SJSA1 (cell line): ENCODE measurements at places on chromosomes 6 and 20. TPM values are rescaled to one million over a fixed set of nuclear protein-coding genes. Genes with fewer than 3 reads are reported as not detected.

GRCh38 chr6:107585815-107586435 is 96.0 kb downstream of the SOBP start:
- no peak overlapping the region for H3K27ac ChIP-seq
- no peaks in the 10 kb centered on the region for H3K36me3 ChIP-seq
- no peak overlapping the region for H3K4me3 ChIP-seq
- H3K4me1 ChIP-seq, result no peaks in the 10 kb centered on the region
- H3K27me3 ChIP-seq, result no peaks in the 10 kb centered on the region
- DNase-seq, result no peak

DNA sequence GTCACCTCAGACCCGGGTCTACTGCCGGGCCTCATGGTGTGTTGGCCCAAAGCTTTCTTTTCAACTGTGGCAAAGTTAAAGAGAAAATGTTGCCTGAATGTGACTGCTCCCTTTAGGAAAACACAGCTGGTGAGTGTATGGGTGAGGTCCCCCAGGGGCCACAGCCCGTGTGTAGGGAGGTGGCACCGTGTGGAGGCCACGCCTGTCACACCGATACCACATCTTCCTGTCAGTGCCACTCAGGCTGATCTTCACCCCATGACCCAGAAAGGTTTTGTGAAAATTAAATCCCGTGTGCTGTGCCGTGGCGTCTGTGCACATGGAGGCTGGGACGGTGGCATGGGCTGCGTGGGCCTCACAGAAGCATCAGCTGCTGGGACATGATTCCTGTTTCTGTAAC is 10.7 kb upstream of the ADRM1 start:
- H3K4me3 ChIP-seq, result no peak overlapping the region
- H3K27ac ChIP-seq, result no peak overlapping the region
- DNase-seq, result no peak

SIGLEC1 gene
- total RNA-seq, result not detected in 2 replicates

- peaks cover 3% of the 10 kb centered on the region; the same call in 1 of the 2 replicates for H3K27me3 ChIP-seq
- H3K36me3 ChIP-seq, result no peaks in the 10 kb centered on the region
- no peak overlapping the region for H3K27ac ChIP-seq
- DNase-seq, result no peak
- H3K4me1 ChIP-seq, result no peaks in the 10 kb centered on the region
Observed at GRCh38 chr20:4840801-4841200, 119.1 kb downstream of the PRND start.

GRCh38 chr6:139490482-139490881 is 116.0 kb upstream of the CITED2 start:
- DNase-seq, result no peak
- H3K4me1 ChIP-seq, result no peaks in the 10 kb centered on the region
- H3K4me3 ChIP-seq, result no peak overlapping the region

- peaks cover 73% of the 10 kb centered on the region for H3K36me3 ChIP-seq
- DNase-seq, result no peak
- H3K27me3 ChIP-seq, result no peaks in the 10 kb centered on the region
- H3K4me3 ChIP-seq, result no peak overlapping the region
Observed at GRCh38 chr20:21509597-21510371, 4.1 kb downstream of the NKX2-2 start.

DNA sequence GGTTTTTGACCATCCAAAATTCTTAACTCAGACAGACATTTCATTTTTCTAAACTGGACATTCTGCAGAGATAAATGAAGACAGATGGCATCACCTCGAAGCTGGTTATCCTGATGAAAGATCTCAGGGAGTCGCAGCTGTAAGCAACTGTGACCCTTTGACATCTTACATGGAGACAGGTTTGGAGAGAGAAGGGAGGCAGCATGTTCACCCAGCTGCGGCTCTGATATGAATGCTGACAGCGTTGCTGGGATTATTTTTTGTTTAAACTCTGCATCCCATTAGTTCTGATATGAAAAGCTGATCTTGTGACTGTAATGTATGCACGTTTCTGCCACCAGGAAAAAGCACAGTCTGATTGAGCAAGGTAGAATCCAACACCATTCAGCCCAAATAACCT is 89.4 kb downstream of the C6orf118 start:
- peaks cover 13% of the 10 kb centered on the region for H3K4me1 ChIP-seq
- no peak for DNase-seq

DNA sequence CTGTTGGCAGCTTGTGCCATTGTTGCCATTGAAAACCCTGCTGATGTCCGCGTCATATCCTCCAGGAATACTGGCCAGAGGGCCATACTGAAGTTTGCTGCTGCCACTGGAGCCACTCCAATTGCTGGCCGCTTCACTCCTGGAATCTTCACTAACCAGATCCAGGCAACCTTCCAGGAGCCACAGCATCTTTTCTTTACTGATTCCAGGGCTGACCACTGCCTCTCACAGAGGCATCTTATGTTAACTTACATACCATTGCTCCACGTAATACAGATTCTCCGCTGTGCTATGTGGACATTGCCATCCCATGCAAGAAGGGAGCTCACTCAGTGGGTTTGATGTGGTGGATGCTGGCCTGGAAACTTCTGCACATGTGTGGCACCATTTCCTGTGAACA is 221.8 kb upstream of the FAM83B start:
- H3K4me1 ChIP-seq, result no peaks in the 10 kb centered on the region
- H3K36me3 ChIP-seq, result no peaks in the 10 kb centered on the region
- no peak overlapping the region for H3K4me3 ChIP-seq
- no peak overlapping the region for H3K27ac ChIP-seq
- DNase-seq, result no peak
- H3K27me3 ChIP-seq, result no peaks in the 10 kb centered on the region

GRCh38 chr6:114075300-114075699 is 104.4 kb upstream of the HDAC2 start:
- no peak overlapping the region for H3K27ac ChIP-seq
- no peak for DNase-seq
- peaks cover 8% of the 10 kb centered on the region for H3K36me3 ChIP-seq
- H3K4me1 ChIP-seq, result no peaks in the 10 kb centered on the region
- no peak overlapping the region for H3K4me3 ChIP-seq
- H3K27me3 ChIP-seq, result no peaks in the 10 kb centered on the region

DNA sequence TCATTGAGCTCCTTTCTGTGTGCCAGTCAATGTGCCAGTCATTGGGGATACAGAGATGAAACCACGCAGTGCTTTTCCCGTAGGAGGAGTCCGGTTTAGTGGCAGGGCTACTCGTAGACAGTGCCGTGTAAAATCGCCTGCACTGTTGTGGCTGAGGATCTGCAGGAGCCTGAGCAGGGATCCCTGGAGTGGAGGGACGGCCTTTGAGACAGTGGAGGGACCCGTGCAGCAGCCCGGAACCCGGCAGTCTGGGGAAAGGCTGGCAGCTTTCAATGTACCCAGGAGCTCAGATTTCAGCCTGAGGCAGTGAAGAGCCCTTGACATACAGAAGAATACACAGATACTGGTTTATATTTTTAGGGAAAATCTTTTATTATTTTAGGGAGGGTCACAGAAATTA is 203.3 kb downstream of the ARID1B start:
- H3K4me3 ChIP-seq, result no peak overlapping the region
- no peak overlapping the region for H3K27ac ChIP-seq
- no peaks in the 10 kb centered on the region for H3K4me1 ChIP-seq
- DNase-seq, result no peak
- H3K27me3 ChIP-seq, result no peaks in the 10 kb centered on the region
- H3K36me3 ChIP-seq, result no peaks in the 10 kb centered on the region

GRCh38 chr6:21836277-21836676 is 242.7 kb downstream of the SOX4 start:
- no peaks in the 10 kb centered on the region for H3K27me3 ChIP-seq
- no peaks in the 10 kb centered on the region for H3K36me3 ChIP-seq
- H3K27ac ChIP-seq, result no peak overlapping the region
- no peak overlapping the region for H3K4me3 ChIP-seq

GRCh38 chr6:52976591-52977035 is 18.5 kb downstream of the GSTA4 start:
- no peaks in the 10 kb centered on the region for H3K27me3 ChIP-seq
- no peak for DNase-seq
- H3K36me3 ChIP-seq, result no peaks in the 10 kb centered on the region
- no peak overlapping the region for H3K4me3 ChIP-seq
- peaks cover 12% of the 10 kb centered on the region for H3K4me1 ChIP-seq

- H3K27me3 ChIP-seq, result no peaks in the 10 kb centered on the region
- H3K4me1 ChIP-seq, result peaks cover 33% of the 10 kb centered on the region
- DNase-seq, result no peak
- no peaks in the 10 kb centered on the region for H3K36me3 ChIP-seq
Observed at GRCh38 chr6:146896062-146896813, 297.5 kb downstream of the ADGB start.

- H3K36me3 ChIP-seq, result peaks cover 16% of the 10 kb centered on the region
- H3K4me1 ChIP-seq, result no peaks in the 10 kb centered on the region
- H3K27ac ChIP-seq, result no peak overlapping the region
- DNase-seq, result no peak
Observed at GRCh38 chr20:58705208-58705926, 12.8 kb downstream of the NPEPL1 start.

PHACTR1 gene
- total RNA-seq, result 0.37 TPM in 1 of 2 replicates, not detected in the other

DNA sequence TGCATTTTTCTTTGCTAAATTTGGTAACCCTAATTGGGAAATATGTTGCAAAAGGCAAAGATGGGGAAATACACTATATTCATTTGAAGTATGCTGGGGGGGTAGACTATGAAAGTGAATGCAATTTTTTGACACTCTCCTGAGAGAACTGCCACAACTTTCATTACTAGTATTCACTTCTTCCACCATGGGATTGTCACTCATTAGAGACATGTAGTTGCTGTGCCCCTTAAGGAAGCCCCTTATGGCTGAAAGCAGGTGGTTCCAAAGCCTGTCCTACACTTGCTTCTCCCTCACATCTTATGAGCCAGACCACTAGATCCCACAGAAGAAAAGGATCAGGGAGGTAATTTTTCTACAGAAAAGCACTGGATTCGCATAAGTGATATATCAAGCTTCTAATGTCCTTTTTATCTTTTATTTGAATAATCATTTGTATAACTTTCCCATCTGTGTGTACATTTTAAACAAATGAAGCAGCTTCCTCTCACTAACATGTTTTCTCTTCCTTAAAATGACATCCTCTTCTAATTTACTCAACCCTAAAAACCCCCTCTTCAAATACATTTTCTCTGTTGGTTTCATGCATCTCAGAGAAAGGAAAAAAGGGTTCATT is 83.8 kb downstream of the GCLC start:
- H3K27me3 ChIP-seq, result no peaks in the 10 kb centered on the region; the same call in 1 of the 2 replicates
- H3K36me3 ChIP-seq, result no peaks in the 10 kb centered on the region
- no peak for DNase-seq
- H3K4me1 ChIP-seq, result no peaks in the 10 kb centered on the region
- H3K4me3 ChIP-seq, result no peak overlapping the region
- no peak overlapping the region for H3K27ac ChIP-seq

GRCh38 chr6:145498425-145498824 is 236.9 kb downstream of the EPM2A start:
- H3K36me3 ChIP-seq, result no peaks in the 10 kb centered on the region
- H3K4me1 ChIP-seq, result no peaks in the 10 kb centered on the region
- H3K27me3 ChIP-seq, result no peaks in the 10 kb centered on the region
- no peak overlapping the region for H3K4me3 ChIP-seq

MUC22 gene
- not detected in 2 replicates for total RNA-seq

GRCh38 chr6:135493218-135493961 is 4.2 kb downstream of the AHI1 start:
- no peak overlapping the region for H3K4me3 ChIP-seq
- H3K36me3 ChIP-seq, result peaks cover 29% of the 10 kb centered on the region
- no peaks in the 10 kb centered on the region for H3K27me3 ChIP-seq
- peaks cover 1% of the 10 kb centered on the region for H3K4me1 ChIP-seq
- DNase-seq, result no peak

- no peak overlapping the region for H3K4me3 ChIP-seq
- H3K36me3 ChIP-seq, result no peaks in the 10 kb centered on the region
- H3K4me1 ChIP-seq, result no peaks in the 10 kb centered on the region; the same call in 1 of the 2 replicates
- DNase-seq, result no peak
Observed at GRCh38 chr6:26243752-26244151, 121.2 kb upstream of the BTN3A2 start.

- no peak overlapping the region for H3K27ac ChIP-seq
- H3K36me3 ChIP-seq, result no peaks in the 10 kb centered on the region
- DNase-seq, result no peak
- H3K4me1 ChIP-seq, result peaks cover 13% of the 10 kb centered on the region
Observed at GRCh38 chr20:50425076-50425475, 85.1 kb upstream of the PTPN1 start.

DNA sequence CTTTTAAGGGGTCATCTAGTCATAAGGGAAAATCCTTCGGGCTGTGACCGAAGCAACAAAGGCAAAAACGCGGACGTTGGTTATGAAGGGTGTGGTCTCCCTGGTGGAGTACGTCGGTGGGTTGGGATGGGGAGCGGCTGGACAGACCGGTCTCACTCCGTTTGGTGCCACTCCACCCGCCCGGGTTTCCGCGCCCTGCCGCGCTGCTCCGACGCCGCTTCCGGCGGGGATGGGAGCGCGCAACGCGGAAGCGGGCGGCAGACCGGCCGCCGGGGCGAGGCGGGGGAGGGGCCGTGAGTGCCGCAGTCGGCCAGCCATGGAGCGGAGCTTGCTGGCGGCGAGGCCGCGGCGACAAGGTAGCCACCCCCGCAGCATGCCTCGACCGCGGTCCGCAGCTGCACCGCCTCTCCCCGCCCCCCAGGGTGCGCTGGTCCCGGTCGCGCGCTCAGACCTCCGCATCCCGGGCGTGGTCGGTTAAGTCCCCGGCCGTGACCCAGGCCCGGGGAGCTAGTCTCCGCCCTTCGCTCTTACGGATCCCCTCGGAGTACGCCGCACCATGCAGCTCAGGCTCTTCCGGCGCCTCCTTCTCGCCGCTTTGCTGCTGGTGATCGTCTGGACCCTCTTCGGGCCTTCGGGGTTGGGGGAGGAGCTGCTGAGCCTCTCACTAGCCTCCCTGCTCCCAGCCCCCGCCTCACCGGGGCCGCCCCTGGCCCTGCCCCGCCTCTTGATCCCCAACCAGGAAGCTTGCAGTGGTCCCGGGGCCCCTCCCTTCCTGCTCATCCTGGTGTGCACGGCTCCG is at the start of gene B3GALT4:
B3GALT4 (plus strand) TSS at position 260 of the 799 bp plus-strand sequence; CDS start at position 557, 297 bp downstream.
- DNase-seq, result no peak
- H3K27ac ChIP-seq, result no peak within 1 kb of the TSS
- peaks cover 99% of the 10 kb centered on the region for H3K36me3 ChIP-seq
- no peak within 1 kb of the TSS for H3K4me3 ChIP-seq

GRCh38 chr6:93318121-93318520 is 101.2 kb downstream of the EPHA7 start:
- no peak for DNase-seq
- no peaks in the 10 kb centered on the region for H3K4me1 ChIP-seq
- H3K27ac ChIP-seq, result no peak overlapping the region

RIMS1 gene
- 0.08 TPM in 1 of 2 replicates, not detected in the other for total RNA-seq

SNX9 gene
- total RNA-seq, result 27.4 and 32.8 TPM in 2 replicates

SIRPB1 gene
- total RNA-seq, result not detected in 2 replicates

TNNC2 gene
- not detected in 2 replicates for total RNA-seq

GRCh38 chr6:12415980-12416598 is 125.9 kb downstream of the EDN1 start:
- no peaks in the 10 kb centered on the region for H3K27me3 ChIP-seq
- H3K4me3 ChIP-seq, result no peak overlapping the region
- peaks cover 10% of the 10 kb centered on the region for H3K4me1 ChIP-seq
- no peak for DNase-seq
- no peaks in the 10 kb centered on the region for H3K36me3 ChIP-seq
- H3K27ac ChIP-seq, result no peak overlapping the region

NKX2-4 gene
- total RNA-seq, result 21.4 and 23.9 TPM in 2 replicates

DNA sequence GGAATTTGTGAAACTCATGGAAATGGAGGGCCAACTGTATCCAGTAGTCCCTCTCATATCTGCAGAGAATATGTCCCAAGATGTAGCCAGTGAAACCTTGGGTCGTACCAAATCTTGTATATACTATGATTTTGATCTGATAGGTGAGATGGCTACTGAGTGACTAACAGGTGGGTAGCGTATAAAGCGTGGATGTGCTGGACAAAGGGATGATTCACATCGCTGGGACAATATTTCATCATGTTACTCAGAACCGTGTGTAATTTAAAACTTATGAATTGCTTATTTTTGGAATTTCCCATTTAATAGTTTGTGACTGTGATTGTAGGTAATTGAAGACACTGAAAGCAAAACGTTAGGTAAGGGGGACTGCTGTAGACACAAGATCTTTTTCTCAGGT is 144.1 kb downstream of the SMAP1 start:
- no peak overlapping the region for H3K27ac ChIP-seq
- no peak for DNase-seq
- H3K4me3 ChIP-seq, result no peak overlapping the region
